ENCODE measurements at places on chromosomes 3 and 15. TPM values are rescaled to one million over a fixed set of nuclear protein-coding genes. Genes with fewer than 3 reads are reported as not detected.

The RLBP1 gene
- not detected for total RNA-seq

The HRH1 gene
- 0.50 TPM for total RNA-seq

The UPK1B gene
- total RNA-seq, result not detected

The ZCWPW2 gene
- total RNA-seq, result 0.30 TPM

The UROC1 gene
- total RNA-seq, result 112 TPM

- DNase-seq, result no peak
Measured at GRCh38 chr15:73782344-73782959, 29.3 kb upstream of the INSYN1 start.

- DNase-seq, result peak; percentile 71
Measured at GRCh38 chr15:52802110-52802509, 12.0 kb upstream of the ONECUT1 start.

DNA sequence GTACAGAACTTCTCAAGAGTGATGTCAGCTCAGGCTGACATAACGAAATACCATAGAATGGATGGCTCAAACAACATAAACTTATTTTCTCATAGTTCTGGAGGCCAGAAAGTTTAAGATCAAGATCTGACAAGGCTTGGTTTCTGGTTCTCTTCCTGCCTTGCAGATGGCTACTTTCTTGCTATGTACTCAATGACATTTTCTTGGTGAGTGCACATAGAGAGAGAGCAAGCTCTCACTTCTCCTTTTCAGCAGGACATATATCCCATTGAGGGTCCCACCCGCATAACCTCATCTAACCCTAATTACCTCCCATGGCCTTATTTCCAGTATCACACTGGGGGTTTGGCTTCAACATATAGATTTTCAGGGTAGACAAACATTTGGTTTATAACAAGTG is 1072.1 kb downstream of the PLOD2 start:
- DNase-seq, result no peak

GRCh38 chr15:91922646-91923547 is 69.4 kb downstream of the SLCO3A1 start:
- DNase-seq, result no peak

DNA sequence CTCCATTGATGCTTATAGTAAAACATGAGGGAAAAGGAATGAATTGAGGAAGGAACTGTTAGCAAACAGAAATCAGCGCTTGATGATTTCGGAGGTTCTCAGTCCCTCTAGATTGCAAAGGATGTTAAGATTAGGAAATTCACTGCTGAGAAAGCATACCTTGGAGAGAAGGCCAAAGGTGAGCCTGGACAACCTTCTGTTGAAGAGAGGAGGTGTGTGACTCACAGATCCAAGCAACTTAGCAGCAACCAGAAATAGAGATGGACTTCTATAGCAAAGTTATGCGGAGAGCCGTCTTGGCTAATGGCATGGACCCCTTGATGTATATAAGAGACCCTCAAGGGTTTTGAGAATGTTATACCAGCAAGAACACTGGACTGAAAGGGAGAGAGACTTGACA is 114.3 kb downstream of the EEFSEC start:
- no peak for DNase-seq

- DNase-seq, result no peak
Measured at GRCh38 chr3:116150655-116151167, 294.6 kb downstream of the LSAMP start.

- DNase-seq, result no peak
Measured at GRCh38 chr3:151925419-151925818, 52.0 kb downstream of the SUCNR1 start.

DNA sequence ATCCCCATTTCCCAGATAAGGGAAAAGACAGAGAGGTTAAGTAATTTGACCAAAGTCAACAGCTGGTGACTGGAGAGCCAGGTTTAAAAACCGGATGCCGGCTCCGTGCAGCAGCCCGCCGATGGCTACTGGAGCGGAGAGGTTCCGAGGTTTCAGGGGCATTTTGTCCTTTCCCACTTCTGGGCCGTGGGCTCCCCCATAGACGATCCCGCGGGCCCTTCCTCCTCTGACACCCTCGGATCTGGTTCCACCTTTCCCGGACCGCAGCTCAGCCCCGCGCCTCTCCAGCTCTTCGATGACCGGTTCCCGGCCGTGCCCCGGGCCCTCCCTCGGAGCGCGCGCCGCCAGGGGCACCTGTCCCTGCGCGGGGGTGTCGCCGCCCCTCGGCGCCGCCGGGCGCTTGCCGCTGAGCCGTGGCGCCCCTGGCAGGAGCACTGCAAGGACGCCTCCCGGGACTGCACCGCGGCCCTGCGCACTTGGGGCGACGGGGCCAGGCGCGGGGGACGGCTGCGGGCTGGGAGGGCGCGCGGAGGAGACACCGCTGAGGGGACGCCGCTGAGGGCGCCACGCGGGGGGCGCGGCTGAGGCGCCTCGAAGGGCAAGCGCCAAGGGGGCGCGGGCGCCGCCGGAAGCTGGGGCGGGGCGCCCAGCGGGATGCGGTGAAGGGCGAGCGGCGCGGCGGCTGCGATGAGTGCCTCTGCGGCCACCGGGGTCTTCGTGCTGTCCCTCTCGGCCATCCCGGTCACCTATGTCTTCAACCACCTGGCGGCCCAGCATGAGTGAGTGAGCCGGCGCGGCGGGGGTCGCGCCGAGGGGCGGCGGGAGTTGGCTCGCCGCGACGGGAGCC is at the start of gene TM6SF1:
Gene TM6SF1, plus strand, starts transcription at position 652 of the 847 bp plus-strand sequence. Its CDS starts 36 bp downstream, at position 688.
- DNase-seq, result no peak

DNA sequence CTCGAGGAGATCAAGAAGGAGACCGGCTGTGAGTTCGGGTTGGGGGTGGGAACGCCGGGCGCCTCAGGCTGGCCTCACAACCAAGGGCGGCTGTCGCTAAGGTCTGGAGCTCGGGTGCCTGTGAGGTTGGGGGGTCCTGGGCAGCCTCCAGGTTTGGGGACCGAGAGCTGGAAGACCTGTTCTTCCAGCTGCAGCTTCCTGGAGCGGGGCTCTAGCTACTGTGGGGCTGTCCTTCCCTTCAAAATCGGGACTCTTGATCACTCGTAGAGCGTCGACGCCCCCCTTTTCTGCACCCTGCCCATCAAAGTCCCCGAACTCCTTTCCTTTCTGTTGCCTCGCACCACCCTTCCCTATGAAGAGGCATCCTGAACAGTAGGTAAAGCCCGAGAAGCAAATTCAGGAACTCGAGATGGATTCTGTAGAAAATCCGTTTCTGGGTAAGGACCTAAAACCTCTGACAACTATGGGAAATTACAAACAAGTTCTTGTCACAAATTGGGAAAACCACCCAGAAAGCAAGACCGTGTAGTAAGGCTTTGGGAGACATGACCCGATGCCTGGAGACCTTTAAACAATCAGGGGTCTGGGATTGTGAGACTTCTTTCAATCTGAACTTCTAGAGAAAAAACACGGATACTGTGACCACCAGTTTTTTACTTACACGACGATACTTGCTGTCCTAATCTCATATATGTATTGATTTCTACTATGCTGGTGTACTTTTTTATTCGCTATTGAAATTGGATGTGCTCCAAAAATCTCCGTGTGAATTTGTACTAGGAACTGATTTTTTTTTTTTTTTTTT is 556 bp downstream of the CHP1 start:
- no peak for DNase-seq

- no peak for DNase-seq
Measured at GRCh38 chr3:110577854-110578253, 493.8 kb upstream of the NECTIN3 start.

DNA sequence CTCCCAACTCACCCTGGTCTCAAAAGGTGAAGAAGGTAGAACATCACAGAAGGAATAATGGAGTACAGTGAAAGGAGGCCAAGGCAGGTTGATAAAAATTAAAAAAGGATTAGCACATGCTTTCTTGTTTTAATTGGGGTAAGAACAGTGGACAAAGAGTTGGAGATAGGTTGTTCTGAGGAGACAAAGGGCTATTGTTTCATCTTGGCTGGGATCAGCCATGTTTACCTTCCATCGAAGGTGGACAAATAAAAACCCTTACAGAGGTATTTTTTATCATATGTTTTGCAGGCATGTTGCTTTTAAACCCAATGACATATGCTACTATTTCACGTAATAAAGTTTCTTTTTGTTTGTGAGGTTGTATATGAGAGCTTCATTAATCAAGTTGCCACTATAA is 12.9 kb downstream of the COMMD2 start:
- DNase-seq, result no peak

All from left lobe of liver (tissue), 2 donors.